ENCODE measurements at places on chromosomes 12 and 14.

GRCh38 chr12:42213954-42214426 lies 24.1 kb downstream of the YAF2 start:
- DNase-seq: no peak

DNA sequence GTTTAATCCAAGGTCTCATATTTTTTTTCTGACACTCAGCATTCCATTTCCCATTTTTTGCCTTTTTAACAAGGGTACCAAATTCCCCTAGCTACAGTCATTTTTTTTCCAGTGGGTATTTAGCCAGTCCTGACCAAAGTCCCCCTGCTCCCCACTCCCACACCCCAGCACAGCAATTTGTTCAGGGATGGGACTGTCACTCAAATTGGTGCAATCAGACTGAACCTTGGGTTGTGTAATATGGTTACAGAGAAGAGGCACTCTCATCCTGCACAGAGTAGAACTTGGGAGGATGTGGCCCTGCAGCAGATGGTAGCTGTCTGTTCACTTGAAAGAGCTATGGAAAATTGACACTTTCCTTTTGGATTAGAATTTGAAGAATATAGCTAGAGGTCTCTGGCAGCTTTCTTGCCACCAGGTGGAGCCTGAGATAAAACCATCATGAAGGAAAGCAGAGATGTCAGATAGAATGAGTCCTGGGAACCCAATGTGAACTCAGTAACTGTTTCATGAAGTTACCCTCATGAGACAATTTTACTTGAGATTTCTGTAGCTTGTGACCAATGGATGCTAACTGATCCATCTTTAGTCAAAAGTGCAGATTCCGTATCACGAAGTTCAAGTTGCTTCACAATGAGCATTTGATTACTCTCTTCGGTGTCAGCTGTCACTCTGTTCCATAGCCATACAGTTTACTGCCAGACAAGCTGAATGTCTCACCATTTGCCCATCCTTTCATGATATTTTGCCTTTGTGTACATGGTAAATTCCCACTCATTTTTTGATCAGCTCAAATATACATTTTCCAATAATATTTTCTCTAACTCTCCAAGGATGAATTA lies 394.0 kb upstream of the SYT1 start:
- no peak for DNase-seq

DNA sequence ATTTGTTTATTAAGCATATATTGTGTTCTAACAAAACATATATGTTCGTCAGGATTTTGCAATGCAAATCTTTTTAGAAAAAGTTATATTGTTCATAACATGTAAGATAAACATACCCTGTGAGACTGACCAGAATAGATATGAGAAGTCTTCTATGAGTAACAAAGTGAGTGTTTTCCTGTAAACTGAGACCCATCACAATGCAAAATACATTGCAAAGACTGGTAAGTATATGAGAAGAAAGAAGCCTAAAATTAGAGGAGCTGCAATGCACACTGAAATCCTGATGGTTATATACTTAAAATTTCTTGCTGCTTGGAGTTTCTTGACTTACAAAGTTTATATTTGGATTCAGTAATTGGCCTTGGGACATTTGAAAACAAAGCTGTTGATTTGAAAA lies 6.0 kb downstream of the HMGA2 start:
- no peak for DNase-seq

GRCh38 chr14:100680439-100681051 lies 46.1 kb upstream of the DLK1 start:
- no peak for DNase-seq

GRCh38 chr14:24678801-24679247 lies 44.8 kb upstream of the GZMB start:
- peak; percentile 87 for DNase-seq

DNA sequence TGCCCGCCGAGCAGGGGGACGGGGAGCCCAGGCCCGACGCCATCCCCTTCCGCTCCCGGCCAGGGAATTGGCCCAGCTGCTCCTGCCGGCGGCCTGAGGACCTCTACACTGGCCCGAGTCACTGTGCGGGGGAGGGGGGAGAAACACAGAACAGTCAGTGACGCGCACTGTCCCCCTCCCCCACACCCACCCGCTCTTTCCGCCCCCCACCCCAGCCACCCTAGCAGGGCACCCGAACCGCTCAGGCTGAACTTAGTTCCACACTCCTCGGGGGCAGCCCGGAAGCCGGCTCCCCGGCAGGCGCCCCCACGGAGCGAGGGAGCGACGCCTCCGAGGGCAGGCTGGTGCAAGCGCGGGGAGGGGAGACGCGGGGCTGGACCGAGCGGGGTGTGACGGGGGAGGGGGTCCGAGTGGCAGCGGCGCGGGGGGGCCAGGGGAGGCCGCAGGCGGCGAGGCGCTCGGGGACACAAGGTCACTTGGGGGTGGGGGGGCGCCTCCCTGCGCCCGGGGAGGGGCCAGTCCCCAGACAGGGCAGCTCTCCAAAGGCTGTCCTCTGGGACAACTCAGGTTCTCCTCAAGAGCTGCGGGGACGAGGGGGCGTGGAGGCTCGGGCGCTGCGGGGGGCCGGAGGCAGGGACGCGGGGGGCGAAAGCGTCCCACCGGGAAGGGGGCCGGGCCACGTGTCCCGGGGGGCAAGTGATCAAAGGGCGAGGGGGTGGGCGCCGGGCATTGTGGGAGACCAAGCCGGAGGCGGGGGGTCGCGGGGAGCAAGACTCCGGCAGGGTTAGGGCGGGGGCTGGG lies 648 bp downstream of the CHD4 start:
- DNase-seq: no peak

- no peak for DNase-seq
Measured at GRCh38 chr14:83624541-83624940, 1905.4 kb upstream of the FLRT2 start.

DNA sequence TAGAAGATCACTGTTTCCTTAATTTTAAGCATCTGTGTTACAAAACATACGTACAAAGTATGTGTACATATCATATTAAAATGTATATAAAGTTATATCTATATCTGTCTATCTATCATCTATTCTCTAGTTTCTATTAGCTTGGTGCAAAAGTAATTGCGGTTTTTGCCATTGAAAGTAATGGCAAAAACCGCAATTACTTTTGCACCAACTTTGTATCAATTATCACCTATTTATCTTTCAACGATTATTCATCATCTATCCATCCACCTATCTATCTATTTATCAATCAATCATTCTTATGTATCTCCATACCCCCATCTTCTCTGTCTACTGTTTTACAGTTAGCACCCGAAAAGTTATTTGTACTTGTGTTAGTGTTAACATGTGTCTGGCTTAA lies 447.6 kb downstream of the NRXN3 start:
- DNase-seq: no peak

DNA sequence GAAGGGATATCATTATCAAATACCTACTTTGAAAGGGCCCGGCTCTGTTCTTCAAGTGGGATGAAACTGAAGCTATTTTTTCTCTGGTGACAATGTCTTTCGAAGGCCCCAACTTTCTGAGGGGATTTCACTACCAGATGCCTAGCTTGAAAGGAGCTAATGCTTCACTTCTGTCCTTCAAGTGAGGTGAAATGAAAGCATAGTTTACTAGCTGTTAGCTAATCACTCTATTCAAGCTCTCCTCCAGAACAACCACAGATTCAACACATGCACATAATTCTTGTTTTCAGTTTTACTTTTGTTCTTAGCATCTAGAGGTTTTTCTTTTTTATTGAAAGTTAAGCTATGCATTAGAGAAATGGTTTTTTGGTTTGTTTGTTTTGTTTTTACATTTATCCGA lies 571.4 kb downstream of the NOVA1 start:
- DNase-seq: no peak

GRCh38 chr12:6899837-6900519 lies 4.6 kb upstream of the LRRC23 start:
- no peak for DNase-seq

DNA sequence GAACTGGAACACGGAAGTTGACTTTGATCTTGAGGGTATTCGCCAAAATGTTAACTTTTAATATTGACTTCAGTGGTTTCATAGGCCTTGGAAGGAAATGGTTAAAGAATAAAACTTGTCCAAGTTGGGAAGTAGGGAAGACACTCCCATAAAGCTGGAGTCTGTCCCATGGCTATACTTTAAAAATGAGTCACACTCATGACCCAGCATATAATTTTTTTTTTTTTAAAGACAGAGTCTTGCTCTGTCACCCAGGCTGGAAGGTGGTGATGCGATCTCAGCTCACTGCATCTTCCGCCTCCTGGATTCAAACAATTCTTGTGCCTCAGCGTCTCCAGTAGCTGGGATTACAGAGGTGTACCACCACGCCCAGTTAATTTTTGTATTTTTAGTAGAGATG lies 19.6 kb downstream of the TMPRSS12 start:
- DNase-seq: no peak

GRCh38 chr12:41304526-41304925 lies 116.4 kb downstream of the PDZRN4 start:
- no peak for DNase-seq

DNA sequence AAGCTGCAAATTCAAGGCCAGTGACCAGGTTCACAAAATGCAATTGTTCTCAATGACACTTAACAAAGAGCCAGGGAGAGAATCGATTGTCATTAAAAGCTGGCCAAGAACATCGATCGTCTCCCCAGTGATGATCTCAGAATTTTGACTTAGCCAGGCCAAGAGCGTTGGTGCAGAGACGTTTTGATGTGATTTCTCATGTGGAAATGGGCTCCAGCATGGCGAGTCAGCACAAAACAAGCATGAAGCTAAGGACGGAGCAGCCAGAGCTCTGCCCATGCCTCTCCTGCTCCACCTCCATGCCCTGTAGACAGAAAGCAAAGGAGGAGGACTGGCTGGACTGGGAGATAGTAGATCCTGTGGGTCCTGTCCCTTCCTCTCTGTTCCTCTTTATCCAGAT lies 270.8 kb downstream of the FOXN3 start:
- no peak for DNase-seq

- DNase-seq: no peak
Measured at GRCh38 chr12:25962932-25963525, 4.5 kb downstream of the RASSF8 start.

- DNase-seq: no peak
Measured at GRCh38 chr12:31308116-31308515, 17.8 kb downstream of the SINHCAF start.

DNA sequence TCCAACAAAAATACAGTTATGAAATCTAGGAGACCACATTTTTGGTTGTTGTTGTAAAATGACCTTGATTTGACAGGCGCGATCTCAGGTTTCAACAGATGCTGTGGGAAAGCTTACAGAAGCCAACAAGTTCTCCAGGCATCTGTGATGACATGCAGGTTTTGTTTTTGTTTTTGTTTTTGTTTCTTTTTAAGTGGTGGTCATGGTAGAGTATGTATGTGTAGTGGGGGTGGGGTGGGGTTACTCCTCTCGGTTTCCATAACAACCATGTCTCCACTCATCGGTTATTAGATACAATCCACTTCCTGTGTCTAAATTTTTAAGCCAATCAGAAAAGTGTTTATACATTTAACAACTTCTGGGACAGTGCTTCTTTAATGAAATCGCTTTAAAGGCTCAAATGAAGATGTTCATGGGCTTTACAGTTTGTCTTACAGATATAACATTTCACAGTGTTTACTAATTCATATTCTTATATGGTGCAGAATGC lies 199.9 kb upstream of the FOXN3 start:
- no peak for DNase-seq

DNA sequence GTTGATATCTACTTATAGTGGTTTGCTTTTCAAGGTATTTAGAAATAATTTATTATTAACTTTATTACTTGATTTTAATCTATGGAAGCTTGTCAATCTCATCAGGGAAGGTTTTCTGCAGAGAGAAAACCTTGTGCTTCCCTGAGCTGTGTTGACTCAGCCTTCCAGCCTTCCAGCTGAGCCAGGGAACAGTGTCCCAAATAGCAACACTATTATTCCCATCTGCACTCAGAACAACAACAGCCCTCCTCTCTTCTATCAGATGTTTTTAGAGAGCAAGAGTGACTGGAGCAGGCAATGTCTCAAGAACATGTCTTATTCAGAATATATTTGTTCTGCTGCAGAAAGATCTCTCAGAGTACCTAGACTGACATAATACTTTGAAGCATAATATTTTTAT lies 389.9 kb upstream of the GARIN6 start:
- DNase-seq: no peak

DNA sequence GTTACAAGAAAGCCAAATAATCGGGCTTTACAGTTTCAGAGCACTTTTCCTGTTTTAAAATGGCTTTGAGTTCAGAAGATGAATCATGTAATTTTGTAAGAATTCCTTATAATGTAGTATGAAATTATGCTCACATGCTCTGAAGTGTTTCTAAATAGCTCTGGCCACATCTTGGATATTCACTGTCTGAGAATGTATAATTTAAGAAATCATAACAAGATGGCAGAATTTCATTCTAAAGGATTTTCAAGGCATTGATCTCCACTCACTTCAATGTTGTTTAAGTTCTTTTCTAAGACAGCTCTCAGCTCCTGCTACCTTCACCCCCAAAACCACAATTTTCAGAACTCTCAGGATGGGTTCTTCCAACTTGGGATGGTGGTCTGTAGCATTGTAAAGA lies 180.1 kb downstream of the DACT1 start:
- no peak for DNase-seq

- DNase-seq: no peak
Measured at GRCh38 chr14:60722357-60723115, 1.6 kb downstream of the SIX4 start.

DNA sequence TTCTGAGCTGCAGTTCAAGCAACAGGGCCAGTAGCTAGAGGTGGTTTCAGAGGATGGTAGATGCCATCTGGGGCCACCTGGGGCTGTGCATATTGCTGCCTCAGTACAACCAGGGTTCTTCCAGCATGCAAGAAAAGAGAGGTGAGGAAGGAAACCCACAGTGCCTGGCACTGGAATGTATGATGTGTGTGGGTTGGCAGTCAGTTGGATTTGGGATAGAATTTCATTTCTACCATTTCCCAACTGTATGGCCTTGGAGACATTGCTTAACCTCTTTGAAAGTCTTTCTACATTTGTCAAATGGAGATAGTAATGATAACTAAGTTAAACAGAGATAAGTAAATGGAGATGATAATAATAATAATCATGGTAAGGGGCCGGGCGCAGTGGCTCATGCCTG lies 10.2 kb upstream of the LRRC10 start:
- DNase-seq: no peak

DNA sequence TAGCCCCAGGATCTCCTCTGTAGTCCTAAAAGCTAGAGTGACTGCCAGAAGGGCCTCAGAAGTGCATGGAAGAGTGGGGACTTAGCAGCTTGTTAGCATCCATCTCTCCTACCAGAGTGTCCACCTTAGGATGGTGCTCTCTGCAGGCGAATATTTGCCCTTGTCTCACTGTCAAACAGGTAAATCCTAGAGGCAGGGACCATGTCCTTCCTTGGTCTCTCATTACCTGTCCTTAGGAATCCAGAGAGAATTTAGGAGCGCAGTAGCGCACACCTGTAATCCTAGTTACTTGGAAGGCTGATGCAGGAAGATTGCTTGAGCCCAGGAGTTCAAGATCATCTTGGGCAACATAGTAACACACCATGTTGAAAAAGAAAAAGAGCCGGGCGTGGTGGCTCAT lies 21.4 kb downstream of the AGAP2 start:
- no peak for DNase-seq

GRCh38 chr14:67928375-67928774 lies 108.8 kb downstream of the RAD51B start:
- no peak for DNase-seq

- DNase-seq: no peak
Measured at GRCh38 chr12:108933949-108934348, 54.1 kb downstream of the DAO start.
